ENCODE measurements at places on chromosomes 1 and 21.

GRCh38 chr1:4380564-4381168 is 273.7 kb upstream of the AJAP1 start:
- no peak for DNase-seq

DNA sequence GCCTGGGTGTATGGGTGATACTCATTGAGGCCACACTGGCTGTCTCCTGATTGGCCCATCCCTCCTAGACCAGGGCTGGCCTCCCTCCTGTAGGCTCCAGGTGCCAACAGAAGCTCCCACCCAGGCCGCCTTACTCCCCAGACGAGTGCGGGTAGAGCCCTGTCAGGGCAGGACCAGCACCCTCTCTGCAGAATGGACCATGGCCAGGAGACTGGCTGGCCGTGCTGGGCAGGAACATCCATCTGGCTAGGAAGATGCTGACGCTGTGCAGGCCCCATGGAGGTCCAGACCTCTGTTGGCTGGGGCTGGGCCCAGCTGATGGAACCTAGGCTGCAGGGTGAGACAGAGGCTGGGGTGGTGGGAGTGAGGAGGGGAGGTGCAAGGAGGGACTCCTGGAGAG is 25.0 kb upstream of the EPB41 start:
- no peak for DNase-seq

DNA sequence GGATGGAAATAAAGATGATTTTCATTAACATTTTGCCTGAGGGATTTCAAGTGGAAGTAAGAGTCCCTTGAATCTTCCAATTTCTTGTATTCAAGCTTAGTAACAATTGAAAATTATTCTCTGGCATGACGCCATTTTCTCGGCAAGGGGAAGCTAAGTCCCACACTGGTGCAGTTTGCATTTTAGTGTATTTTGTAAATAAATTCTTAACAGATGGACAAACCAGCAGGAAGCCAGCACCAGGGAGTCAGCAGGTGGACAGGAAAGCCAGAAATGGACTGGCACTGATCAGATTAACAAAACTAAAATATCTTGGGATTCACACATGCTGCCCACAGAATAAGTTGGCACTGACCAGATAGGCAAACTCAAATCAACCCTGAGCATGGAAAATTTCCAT is 311.3 kb downstream of the LRRIQ3 start:
- DNase-seq, result no peak

DNA sequence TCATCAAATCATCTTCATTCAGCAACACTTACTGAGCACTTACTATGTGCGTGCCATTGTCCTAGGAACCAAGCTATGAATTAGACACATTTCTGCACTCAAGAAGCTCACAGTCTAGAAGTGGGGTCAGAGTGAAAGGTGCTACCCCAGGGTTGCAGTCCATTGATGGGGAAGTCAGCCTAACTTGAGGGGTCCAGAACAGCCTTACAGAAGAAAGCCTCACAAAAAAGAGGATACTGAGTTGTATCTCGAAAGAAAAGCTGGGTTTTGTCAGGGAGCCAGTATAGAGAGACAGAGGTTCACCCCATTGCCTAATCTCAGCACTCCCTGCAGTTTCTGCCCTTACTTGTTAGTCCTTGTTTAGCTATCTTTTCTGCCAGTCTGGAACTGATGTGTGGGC is 153.1 kb upstream of the JUN start:
- no peak for DNase-seq

DNA sequence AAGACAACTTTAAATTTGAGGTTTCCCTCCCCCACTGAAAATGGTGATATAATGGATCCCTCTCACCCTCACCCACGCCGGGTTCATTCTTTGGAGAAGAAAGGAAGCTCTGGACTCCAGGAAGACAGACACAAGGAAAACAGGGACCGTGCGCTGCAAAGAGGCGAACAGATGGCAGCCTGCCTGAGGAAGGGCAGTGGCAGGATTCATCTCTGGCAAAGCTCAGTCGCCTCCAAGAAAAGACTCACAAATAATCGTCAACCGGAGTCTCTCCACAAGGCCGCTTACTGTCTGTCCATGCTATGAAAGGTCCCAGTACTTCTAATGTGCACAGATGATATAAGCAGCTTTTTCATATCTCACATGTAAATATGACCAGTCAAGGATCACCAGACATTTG is 110.3 kb downstream of the TIAM1 start:
- no peak for DNase-seq

GRCh38 chr1:22650089-22650693 is 2.8 kb upstream of the C1QB start:
- no peak for DNase-seq

GRCh38 chr1:205512059-205513045 is 7.9 kb downstream of the CDK18 start:
- DNase-seq, result no peak

DNA sequence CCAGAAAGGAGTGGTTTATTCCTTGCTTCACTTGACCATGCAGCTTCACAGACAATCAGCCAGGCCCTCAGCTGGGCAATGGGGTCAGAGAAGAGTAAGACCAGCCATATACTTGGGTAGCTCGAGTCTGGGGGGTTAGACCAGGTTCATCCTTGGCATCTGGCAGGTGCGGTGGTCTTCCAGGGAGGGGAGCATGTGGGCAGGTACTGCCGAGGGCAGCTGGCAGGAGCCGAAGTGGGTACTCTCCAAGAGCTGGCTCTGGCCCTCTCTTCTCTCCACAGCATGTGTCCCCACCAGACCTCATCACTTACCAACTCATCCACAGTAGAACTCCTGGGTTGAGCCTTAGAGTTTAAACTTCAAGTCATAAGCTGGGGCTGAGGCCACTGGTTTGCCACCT is 156.8 kb downstream of the FOXD2 start:
- no peak for DNase-seq

GRCh38 chr1:53766831-53767405 is 28.0 kb upstream of the GLIS1 start:
- no peak for DNase-seq

DNA sequence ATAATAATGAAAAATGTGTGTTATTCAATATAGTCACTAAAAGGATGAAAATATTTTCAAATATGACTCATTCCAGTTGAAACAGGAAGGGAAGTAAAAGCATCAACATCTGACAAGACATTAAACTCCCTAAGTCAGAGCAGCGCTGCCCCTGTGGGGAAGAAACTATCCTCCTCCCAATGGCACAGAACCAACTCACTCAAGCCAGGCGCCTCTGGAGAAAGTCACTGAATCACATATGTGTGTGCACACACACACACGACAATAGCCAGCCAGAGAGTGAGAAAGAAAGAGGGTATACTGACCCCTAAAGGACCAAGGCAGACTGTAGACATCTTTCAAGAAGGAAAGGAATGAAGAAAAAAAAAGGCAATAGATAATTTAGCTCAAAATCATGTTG is 126.9 kb downstream of the SETD4 start:
- DNase-seq, result peak; percentile 15

All from bone marrow (tissue), 2 donors.